ENCODE measurements at places on chromosomes 3 and 15. TPM values are rescaled to one million over a fixed set of nuclear protein-coding genes. Genes with fewer than 3 reads are reported as not detected.

LYZL4 gene
- total RNA-seq: not detected

USP4 gene
- 94.7 TPM for total RNA-seq

CISH gene
- 6.1 TPM for total RNA-seq

CFAP100 gene
- total RNA-seq: not detected

ST6GAL1 gene
- 59.9 TPM for total RNA-seq

SGO1 gene
- total RNA-seq: not detected

MYL3 gene
- 3.6 TPM for total RNA-seq

SCN5A gene
- 2.7 TPM for total RNA-seq

GOLGA6A gene
- not detected for total RNA-seq

DNA sequence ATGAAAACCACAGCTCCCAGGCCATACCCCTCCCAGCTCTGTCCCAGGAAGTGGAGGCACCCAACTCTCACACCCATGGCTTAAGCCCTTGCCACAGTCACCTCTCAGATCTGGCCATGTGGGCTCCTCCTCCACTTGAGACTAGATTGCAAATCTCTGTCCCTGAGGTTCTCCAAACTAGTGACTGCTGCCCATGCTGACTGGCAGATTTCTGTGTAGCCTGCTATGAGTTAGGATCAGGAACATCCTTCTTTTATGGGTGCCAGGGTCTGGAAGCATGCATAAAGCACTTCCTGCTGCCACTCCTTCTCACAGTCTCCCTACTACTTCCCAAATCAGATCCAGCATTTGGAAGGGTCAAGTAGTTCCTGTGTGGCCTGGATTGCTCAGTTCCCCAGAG lies 59.6 kb upstream of the GOLIM4 start:
- no peaks in the 10 kb centered on the region for H3K4me1 ChIP-seq
- no peak overlapping the region for H3K4me3 ChIP-seq
- H3K27me3 ChIP-seq: no peaks in the 10 kb centered on the region
- no peaks in the 10 kb centered on the region for H3K36me3 ChIP-seq
- DNase-seq: no peak

- no peaks in the 10 kb centered on the region for H3K27me3 ChIP-seq
- no peaks in the 10 kb centered on the region for H3K4me1 ChIP-seq
- H3K36me3 ChIP-seq: no peaks in the 10 kb centered on the region
- no peak overlapping the region for H3K27ac ChIP-seq
These were observed 390.8 kb upstream of the ZNF385D start for GRCh38 chr3:22141769-22142168.

DNA sequence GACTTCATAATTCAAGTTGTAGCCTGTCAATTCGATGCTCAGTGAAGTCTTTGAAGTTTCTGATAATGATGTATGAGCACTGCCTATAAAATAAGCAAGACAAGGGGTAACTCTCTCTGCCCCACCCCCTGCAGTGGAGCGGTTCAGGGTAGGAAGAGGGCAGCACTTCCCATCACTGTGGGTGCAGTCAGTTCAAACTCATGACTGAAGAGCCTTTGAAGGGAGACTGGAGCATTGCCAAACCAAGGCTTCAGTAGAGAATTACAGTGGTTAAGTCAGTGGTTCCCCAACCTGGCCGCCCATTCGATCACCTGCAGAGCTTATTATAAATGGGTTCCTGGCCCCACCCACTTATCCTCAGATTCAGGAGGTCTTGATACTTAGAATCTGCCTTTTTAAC lies 190.6 kb downstream of the SHQ1 start:
- no peak overlapping the region for H3K4me3 ChIP-seq
- H3K36me3 ChIP-seq: no peaks in the 10 kb centered on the region
- peaks cover 6% of the 10 kb centered on the region for H3K4me1 ChIP-seq

- no peak overlapping the region for H3K27ac ChIP-seq
- no peak for DNase-seq
- H3K4me3 ChIP-seq: no peak overlapping the region
- H3K4me1 ChIP-seq: no peaks in the 10 kb centered on the region
These were observed 25.5 kb upstream of the PRR23E start for GRCh38 chr3:127167315-127168043.

GRCh38 chr3:171799501-171799900 lies 10.8 kb downstream of the PLD1 start:
- H3K27me3 ChIP-seq: no peaks in the 10 kb centered on the region
- H3K27ac ChIP-seq: no peak overlapping the region
- H3K4me3 ChIP-seq: no peak overlapping the region
- H3K4me1 ChIP-seq: peaks cover 17% of the 10 kb centered on the region
- DNase-seq: no peak
- H3K36me3 ChIP-seq: no peaks in the 10 kb centered on the region

DNA sequence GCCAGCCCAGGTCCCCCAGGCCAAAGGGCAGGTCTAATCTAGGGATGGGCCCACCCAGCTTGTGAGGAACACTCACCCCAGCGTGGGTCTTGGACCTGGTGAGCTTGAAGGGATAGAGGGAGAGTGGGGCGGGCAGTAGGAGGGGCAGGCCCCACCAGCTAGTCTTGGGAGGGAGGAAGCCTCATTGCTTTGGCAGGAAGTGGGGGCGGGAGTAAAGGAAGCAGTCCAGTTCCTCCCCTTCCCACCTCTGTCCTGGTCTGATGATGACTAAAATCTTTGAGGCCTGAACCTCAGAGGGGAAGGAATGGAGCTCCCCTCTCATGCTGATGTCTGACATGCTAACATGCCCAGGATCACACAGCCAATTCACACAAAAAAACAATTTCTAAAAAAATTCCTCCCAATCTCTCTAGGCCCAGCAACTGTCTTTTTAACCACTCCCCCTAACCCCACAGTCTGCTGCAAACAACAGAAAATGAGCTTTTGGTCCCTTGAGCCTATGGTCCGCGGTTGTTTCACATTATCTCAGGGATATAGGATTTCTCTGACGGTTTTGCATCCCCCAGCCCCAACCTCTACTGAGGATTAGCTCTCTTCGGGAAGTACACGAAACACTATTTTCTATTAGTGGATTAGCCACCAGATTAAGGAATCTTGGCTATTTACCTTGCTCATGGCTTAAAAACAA lies 30.7 kb upstream of the DUSP7 start:
- DNase-seq: no peak
- no peaks in the 10 kb centered on the region for H3K27me3 ChIP-seq

DNA sequence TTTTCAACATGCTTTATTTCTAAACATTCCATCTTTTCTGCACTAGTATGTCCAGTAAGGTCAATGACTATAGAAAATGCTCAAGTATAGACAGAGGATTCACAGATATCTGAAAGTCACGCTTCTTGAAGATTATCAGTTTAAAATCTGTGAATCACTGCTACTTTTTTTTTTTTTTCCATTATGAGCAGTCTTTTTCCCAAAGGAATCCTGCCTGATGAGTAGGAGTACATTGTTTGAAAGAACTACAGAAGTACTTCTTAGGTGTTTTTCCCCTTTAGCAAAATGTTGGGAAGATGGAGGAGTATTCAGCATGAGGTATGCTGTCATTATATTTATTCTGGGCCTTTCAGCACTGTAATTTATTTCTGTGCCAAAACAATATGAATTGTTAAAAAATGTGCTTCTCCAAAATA lies 266.2 kb downstream of the NLGN1 start:
- no peak overlapping the region for H3K27ac ChIP-seq
- H3K27me3 ChIP-seq: no peaks in the 10 kb centered on the region
- H3K4me1 ChIP-seq: no peaks in the 10 kb centered on the region
- H3K36me3 ChIP-seq: no peaks in the 10 kb centered on the region
- no peak for DNase-seq

DNA sequence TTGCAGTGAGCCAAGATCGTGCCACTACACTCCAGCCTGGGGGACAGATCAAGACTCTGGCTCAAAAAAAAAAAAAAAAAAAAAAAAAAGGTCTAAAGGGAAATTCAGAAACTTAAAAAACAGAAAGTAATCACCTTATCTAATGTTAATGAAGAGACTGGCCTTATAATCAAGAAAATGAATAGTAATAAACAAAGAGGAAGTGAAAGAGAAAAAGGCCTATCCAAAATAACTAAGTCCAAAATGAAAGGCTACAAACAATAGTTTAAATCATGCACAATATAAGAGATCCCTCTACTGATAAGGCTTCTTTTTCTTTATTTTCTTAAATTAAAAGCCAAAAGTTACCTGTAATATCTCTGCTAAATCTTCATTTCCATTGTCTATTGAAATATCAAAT lies 37.1 kb upstream of the HDC start:
- no peak overlapping the region for H3K27ac ChIP-seq
- H3K36me3 ChIP-seq: peaks cover 28% of the 10 kb centered on the region
- no peaks in the 10 kb centered on the region for H3K4me1 ChIP-seq
- no peak overlapping the region for H3K4me3 ChIP-seq

DNA sequence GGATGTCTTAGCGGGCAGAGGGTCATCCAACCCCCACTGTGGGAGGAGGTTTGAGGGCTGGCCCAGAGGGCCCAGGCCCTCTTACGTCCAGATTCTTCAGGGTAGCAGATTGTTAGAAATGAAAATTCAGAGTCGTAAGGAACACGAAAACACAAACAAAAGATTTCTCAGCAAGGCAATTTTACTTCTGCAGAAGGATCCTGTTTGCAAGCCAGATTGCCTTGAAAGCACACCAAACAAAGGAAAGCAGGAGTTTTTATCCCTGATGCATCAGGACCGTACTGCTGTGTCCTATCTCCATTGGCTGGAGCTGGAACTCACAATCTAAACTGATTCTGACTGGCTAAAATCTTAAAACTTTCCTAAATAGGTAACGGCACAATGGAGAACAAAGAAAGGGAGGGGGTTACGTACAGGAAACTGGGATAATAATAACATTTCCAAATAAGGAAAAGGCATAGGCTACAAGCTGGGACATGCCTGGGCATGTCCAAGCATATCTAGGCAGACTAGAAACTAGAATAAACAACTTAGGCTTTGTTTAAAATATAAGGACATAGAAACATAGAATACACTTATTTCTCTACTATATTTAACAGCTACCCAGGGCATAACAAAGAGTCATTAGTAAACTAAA lies 97.3 kb upstream of the C2CD4B start:
- H3K36me3 ChIP-seq: no peaks in the 10 kb centered on the region
- H3K27me3 ChIP-seq: no peaks in the 10 kb centered on the region
- no peaks in the 10 kb centered on the region for H3K4me1 ChIP-seq
- no peak overlapping the region for H3K27ac ChIP-seq
- no peak for DNase-seq

GRCh38 chr3:133136114-133137041 lies 98.2 kb downstream of the TMEM108 start:
- H3K27ac ChIP-seq: no peak overlapping the region
- H3K4me3 ChIP-seq: no peak overlapping the region
- no peak for DNase-seq
- H3K27me3 ChIP-seq: no peaks in the 10 kb centered on the region
- H3K4me1 ChIP-seq: no peaks in the 10 kb centered on the region
- no peaks in the 10 kb centered on the region for H3K36me3 ChIP-seq

DNA sequence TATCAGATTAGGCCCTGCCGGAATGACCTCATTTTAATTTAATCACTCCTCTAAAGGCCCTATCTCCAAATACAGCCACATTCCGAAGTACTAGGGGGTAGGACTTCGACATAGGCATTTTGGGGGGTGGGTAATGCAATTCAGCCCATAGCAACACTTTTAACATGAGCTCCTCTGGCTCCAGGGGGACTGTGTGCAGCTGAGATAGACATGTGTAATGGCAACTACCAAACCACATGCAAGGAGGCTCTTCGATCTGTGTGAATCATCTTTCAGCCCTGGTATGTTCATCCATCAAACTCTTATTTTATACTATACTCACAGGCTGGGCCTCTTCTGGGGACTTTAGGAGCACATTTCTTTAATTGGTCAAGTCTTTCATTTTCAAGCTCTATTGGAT lies 57.4 kb upstream of the PPARG start:
- no peak overlapping the region for H3K27ac ChIP-seq
- no peak overlapping the region for H3K4me3 ChIP-seq
- H3K27me3 ChIP-seq: no peaks in the 10 kb centered on the region

- H3K4me3 ChIP-seq: peak overlapping the region; percentile 54
- no peak overlapping the region for H3K27ac ChIP-seq
- DNase-seq: no peak
- peaks cover 4% of the 10 kb centered on the region for H3K4me1 ChIP-seq
- no peaks in the 10 kb centered on the region for H3K36me3 ChIP-seq
- H3K27me3 ChIP-seq: peaks cover 10% of the 10 kb centered on the region
These were observed 109.2 kb upstream of the SLC6A11 start for GRCh38 chr3:10706740-10707399.

- no peaks in the 10 kb centered on the region for H3K36me3 ChIP-seq
- no peak overlapping the region for H3K4me3 ChIP-seq
- no peaks in the 10 kb centered on the region for H3K27me3 ChIP-seq
- H3K27ac ChIP-seq: peak overlapping the region; percentile 36
- DNase-seq: no peak
These were observed 40.2 kb downstream of the SMAD6 start for GRCh38 chr15:66742286-66742685.

DNA sequence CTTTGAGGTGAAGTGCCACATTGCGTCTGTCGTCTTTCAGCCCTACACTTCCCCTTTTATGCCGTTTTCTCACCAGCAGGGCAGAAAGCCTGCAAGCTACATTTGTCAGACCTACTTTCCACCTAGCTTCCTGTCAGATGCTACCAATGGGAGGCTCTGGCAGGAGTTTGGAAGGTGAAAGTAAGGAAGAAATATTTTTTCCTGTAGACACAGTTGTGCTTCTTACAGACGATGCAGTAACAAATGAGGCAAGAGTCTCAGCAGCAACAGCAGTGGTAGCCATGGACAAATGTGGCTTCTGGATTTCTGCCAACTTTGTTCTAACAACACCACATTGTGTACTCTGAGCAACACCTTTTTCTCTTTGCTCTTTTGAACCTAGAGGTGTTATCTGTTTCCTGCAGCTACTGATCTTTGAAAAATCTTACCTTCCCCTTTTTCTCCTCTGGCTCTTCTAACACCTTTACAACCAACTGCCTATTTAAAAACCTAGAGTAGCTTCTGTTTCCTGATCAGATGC lies 70.6 kb upstream of the STT3B start:
- H3K4me3 ChIP-seq: no peak overlapping the region
- no peaks in the 10 kb centered on the region for H3K36me3 ChIP-seq
- DNase-seq: no peak
- H3K27ac ChIP-seq: no peak overlapping the region
- H3K27me3 ChIP-seq: no peaks in the 10 kb centered on the region
- H3K4me1 ChIP-seq: no peaks in the 10 kb centered on the region

GRCh38 chr3:197912741-197913476 lies 37.1 kb upstream of the RPL35A start:
- H3K4me1 ChIP-seq: no peaks in the 10 kb centered on the region
- H3K36me3 ChIP-seq: no peaks in the 10 kb centered on the region
- H3K27ac ChIP-seq: no peak overlapping the region
- DNase-seq: no peak
- no peaks in the 10 kb centered on the region for H3K27me3 ChIP-seq
- no peak overlapping the region for H3K4me3 ChIP-seq

GRCh38 chr15:77420610-77421369 lies at the start of gene HMG20A:
TSS of gene HMG20A (plus strand) at chr15:77420888. CDS start at chr15:77458408, 37,520 bp downstream.
- H3K27ac ChIP-seq: peak within 1 kb of the TSS; percentile 91
- DNase-seq: no peak
- peak within 1 kb of the TSS; percentile 76 for H3K4me3 ChIP-seq
- H3K27me3 ChIP-seq: no peaks in the 10 kb centered on the region
- H3K36me3 ChIP-seq: no peaks in the 10 kb centered on the region

GRCh38 chr15:39884351-39884750 lies 35.7 kb downstream of the GPR176 start:
- no peaks in the 10 kb centered on the region for H3K4me1 ChIP-seq
- no peaks in the 10 kb centered on the region for H3K27me3 ChIP-seq
- DNase-seq: no peak
- no peaks in the 10 kb centered on the region for H3K36me3 ChIP-seq
- H3K4me3 ChIP-seq: no peak overlapping the region

- H3K27me3 ChIP-seq: no peaks in the 10 kb centered on the region
- no peaks in the 10 kb centered on the region for H3K4me1 ChIP-seq
- H3K27ac ChIP-seq: no peak overlapping the region
These were observed 58.2 kb downstream of the ZNF148 start for GRCh38 chr3:125316949-125317348.

Measured in ascending aorta (tissue), 2 donors.